ENCODE measurements at places on chromosomes 16 and 17.

DNA sequence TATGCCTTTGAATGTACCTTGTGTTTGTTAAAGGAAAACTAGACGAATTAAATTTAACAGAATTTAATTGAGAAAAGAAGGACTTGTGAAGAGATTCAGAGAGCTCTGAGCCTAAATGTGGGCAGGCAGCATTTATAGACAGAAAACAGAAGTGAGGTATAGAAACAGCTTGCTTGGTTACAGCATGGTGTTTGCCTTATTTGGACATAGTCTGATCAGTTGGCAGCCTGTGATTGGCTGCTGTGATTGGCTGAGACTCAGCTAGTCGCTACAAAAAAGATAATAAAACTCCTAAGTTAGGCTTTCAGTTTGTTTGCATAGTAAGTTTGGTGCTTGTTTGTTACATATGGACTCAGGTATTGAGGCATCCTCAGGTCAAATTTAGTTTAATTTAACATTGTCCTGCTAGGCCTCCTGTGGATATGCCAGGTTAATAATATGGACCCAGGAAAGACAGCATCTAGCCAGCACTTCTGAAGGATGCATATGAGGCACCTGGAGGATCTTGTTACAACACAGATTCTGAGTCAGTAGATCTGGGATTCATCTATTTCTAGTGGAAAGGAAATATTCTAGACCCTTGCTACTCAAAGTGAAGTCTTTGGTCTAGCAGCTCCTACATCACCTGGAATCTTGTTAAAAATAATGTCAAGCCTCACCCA is 43.4 kb downstream of the SLFN5 start:
- no peak for DNase-seq

DNA sequence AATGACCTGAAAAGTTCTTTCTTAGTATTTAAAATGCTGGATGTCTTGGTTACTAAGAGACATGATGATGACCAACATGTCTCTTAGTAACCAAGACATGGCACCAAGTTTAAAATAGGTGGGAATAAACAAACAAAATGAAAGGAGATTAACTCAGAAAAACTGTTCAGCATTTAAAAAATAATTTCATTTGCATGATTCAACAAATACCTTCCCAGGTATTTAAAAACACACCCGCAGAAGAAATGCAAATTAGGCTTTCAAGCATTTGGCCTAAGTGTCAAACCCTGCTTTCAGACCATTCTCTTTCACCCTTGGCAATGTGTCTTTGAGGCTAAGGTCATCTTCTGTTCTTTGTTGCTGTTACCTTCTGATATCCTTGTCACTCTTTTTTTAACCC is 91.4 kb upstream of the CORO6 start:
- DNase-seq: no peak

DNA sequence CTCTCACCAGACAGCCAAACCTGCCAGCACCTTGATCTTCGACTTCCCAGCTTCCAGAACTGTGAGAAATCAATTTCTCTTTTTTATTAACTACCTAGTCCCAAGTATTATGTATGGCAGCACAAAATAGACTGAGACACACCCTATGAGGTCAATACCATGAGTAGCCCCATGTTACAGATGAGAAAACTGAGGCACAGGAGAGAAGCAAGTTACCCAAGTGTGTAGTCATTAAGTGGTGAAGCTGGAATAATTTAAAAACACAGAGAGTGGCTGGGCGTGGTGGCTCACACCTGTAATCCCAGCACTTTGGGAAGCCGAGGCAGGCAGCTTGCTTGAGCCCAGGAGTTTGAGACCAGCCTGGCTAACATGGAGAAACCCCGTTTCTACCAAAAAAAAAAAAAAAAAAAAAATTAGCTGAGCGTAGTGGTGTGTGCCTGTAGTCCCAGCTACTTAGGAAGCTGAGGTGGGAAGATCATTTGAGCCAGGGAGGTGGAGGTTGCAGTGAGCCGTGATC is 4.9 kb downstream of the NQO1 start:
- DNase-seq: no peak

GRCh38 chr16:66304961-66305360 is 61.5 kb upstream of the CDH5 start:
- no peak for DNase-seq

GRCh38 chr16:75197522-75198134 is 9.3 kb downstream of the CTRB2 start:
- DNase-seq: no peak

- DNase-seq: no peak
These were observed 96.5 kb downstream of the GOSR1 start for GRCh38 chr17:30573603-30574175.

DNA sequence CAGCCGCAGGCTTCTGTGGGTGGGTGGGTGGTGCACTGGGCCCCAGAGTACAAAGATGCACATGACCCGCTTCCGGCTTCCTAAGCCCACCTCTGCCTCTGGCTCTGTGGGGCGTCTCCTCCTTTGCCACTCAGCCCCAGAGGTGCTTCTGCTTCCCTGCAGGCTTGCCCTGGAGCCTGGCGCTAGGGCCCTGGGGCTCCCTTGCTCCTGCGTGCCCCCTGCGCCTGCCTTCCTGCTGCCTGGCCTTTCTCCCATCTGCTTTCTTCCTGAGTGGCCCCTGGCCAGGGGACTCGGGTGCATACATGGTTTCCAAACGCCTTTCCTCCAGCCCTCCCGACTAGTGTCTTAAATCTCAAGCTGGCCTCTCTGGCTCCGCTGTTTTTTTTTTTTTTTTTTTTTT is 3.4 kb downstream of the WWOX start:
- DNase-seq: no peak

- no peak for DNase-seq
These were observed 15.9 kb downstream of the GRB7 start for GRCh38 chr17:39753514-39754160.

DNA sequence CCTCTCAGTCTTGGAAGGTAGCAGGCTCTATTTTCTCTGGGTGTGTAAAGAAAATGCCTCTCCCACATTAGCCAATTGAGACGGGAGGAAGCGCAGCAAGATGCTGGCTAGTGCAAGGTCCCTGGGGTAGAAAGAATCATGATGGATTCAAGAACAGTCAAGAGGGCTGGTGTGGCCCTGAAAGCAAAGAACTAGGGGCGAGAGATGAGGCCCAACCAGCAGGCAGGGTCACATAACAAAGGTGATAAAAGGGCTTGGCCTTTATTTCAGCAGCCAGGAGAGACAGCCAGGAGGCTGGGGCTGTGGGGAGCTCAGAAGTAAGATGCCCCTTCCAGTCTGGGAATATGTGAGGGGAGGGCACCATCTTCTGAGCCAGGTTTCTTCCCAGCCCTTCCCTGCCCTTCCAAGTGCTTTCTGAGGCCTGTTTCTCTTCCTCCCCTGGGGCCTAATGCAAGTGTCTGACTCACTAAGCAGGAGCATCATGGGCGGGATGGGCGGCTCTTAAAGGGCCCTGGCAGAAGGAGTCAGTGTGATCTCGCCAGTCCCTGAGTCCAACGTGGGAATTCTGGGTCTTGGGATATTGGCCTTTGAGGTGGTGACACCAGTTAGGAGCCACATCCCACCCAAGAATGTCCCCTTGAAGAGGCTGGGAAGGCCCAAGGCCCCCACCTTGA is 3.9 kb upstream of the NLRC5 start:
- no peak for DNase-seq

GRCh38 chr17:19364699-19365498 is 2.4 kb upstream of the B9D1 start:
- DNase-seq: no peak

DNA sequence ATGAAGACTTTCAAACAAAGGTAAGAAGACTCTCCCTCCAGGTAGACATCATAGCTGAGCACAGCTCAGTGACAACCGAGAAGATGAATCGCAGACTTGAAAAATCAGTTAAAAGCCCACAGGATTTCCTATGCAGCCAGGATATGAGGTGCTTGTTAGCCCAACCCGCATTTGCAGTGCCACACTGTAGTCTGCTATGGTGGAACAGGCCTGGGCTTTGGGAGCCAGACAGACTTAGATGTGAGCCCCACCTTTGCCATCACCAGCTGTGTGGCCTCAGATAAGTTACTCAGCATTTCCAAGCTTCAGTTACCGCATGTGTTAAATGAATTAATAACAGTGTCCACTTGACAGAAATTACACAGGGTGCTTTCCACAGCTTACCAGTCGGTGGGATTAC is 204.4 kb upstream of the HS3ST3A1 start:
- DNase-seq: no peak

- no peak for DNase-seq
These were observed 155.2 kb upstream of the PIRT start for GRCh38 chr17:10993126-10993525.

DNA sequence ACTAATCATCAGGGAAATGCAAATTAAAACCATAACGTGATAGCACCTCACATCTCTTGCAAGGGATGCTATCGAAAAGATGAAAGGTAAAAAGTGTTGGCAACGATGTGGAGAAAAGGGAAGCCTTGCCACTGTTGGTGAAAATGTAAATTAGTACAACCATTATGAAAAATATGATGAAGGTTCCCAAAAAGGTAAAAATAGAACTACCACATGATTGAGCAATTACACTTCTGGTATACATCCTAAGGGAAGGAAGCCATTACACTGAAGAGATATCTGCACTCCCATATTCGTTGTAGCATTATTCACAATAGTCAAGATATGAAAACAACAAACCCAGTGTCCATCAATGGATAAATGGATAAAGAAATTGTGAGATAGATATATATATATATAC is 21.5 kb downstream of the ABCA10 start:
- DNase-seq: no peak

- DNase-seq: no peak
These were observed 14.5 kb downstream of the DHRS7C start for GRCh38 chr17:9776911-9777310.

DNA sequence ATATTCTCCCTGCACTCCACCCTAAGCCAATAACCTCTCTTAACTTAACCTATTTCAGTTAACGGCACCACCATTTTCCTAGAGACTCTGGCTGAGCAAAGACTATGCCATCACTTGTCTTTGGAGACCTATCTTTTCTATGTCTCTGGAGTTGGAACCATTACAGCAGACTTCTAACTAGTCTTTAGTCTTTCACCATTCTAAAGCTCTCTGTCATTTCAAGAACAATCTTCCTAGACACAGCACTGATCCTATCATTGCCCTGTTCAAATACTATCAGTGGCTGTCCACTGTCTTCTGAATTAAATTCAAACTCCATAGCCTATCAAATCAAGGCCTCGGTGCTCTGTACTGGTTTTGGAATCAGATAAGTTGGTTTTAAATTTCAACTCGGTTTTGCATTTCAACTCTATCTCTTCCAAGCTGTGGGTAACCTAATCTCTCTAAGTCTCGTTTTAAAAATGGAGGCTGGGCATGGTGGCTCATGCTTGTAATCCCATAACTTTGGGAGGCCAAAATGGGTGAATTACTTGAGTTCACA is 31.9 kb downstream of the RNF43 start:
- no peak for DNase-seq

GRCh38 chr17:7064261-7064660 is 15.8 kb downstream of the CLEC10A start:
- DNase-seq: no peak

- no peak for DNase-seq
These were observed 23.2 kb upstream of the KLHL11 start for GRCh38 chr17:41888332-41888965.

DNA sequence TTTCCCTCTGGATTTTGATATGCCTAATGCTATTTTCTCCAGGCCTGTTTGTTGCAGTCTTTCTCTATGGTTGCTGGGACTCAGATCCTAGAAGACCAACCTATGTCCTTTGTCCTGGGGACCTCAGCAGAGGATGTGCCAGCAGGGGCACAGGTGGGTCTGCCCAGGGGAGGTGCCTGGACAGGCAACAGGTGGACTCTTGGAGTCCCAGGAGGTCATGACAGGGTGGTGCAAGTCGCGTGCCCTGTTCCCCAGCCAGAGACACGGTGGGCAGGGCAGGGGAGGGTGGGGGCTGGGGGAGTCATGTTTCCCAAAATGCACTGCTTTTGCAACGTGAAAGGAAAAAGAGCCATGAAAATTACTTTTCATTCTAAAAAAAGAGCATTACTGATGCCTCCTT is 26.3 kb upstream of the PLLP start:
- no peak for DNase-seq

DNA sequence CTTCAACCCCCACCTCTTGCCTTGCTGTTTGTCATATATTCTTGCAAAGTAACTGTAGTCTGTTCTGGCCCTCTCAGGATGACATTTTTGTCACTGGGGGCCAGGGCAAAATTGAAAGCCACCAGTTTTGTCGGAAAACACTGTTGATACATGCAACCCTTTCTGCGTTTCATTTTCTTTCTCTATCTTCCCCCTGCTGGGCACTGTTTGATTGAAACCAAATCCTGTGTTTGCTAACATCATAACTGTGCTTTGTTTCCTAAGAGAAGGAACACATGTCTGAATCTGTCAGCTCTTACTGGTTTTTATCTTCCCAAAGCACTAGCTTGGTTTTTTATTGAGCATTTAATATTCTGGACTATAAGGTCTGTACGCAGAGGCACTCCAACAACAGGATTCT is 11.7 kb upstream of the CPPED1 start:
- DNase-seq: no peak

- no peak for DNase-seq
These were observed 79.9 kb downstream of the PLXDC1 start for GRCh38 chr17:39071573-39071972.

DNA sequence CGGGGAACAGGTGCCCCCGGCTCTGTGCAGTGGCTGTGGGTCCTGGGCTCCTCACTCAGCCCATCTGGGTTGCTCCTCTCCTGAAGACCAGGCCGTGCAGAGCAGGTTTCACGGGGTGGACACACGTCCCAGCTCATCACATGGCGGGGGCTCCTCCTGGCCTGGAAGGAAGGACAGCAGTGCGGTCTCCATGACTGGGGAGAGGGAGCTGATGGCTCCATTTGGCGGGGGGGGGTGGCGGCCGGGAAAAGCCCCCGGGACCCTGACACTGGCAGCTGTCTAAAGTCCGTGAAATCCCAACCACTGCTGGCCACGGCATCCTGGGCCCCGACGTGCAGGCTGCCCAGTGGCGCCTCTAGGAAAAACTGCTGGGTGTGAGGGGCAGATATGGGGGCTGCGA is 19.0 kb downstream of the SOX8 start:
- DNase-seq: no peak

DNA sequence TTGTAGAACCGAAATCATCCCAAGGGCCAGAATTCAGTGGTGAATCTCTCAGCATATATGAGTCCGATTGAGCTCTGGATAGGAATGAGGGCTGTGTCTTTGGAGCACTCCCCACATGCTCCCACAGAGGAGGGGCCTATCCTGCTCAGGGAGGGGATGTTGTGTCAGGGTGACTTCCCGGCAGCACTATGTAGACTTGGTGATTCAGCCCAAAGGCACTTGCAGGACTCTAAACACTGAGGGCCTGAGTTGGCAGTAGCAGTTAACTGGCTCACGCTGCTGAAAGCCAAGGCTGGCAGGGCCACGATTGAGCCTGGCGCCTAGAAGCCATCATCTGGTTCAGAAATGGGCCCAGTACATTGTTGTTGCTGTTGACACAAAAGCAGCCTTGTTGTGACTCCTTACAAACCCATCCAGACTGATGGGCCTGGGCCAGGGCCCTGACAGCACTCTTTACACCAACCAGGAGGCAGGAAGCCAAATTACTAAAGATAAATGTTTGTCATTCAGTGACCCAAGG is 31.9 kb downstream of the NMT1 start:
- DNase-seq: no peak

- no peak for DNase-seq
These were observed 1.1 kb downstream of the GLIS2 start for GRCh38 chr16:4316864-4317531.

- no peak for DNase-seq
These were observed 92.3 kb downstream of the VPS53 start for GRCh38 chr17:622356-622755.
